Common myeloid progenitor, CD34-positive (primary cell): ENCODE measurements at places on chromosomes 13 and 19.
A peak's percentile ranks its signal among the peaks of the same experiment; 100 is the strongest.

GRCh38 chr19:52542984-52543664 lies 15.7 kb downstream of the ZNF808 start:
- peak; percentile 40 for DNase-seq

- DNase-seq: no peak
Measured at GRCh38 chr13:20561741-20562140, 5.2 kb upstream of the IFT88 start.

DNA sequence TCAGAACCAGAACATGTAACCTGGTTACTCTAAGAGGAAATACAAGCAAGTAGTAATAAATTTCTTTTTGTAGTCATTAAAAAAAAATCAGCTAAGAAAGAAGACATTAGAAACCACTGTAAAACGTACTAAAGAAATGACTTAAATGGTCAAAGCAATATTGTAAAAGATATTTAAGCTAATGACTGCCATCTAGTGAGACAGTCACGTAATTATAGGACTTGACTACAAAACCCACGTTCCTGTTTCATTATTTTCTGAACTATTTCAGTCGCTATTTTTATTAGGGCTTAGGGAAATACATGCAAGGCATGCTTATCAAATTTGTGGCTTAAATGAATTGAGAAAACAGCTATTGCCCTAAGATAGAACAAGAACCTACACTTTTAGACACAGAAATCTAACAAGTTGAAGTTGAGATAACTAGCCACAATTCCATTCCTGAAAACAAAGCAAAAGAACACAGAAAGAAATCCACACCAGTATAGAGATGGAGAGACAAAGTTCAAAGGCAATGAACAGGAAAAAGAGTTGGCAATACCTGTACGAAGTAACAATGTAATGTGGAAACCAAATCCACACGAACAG lies 17.9 kb downstream of the ALG5 start:
- DNase-seq: peak; percentile 66

- DNase-seq: no peak
Measured at GRCh38 chr13:95783747-95784146, 106.8 kb downstream of the DNAJC3 start.

GRCh38 chr13:30034458-30034795 lies 184.0 kb upstream of the UBL3 start:
- no peak for DNase-seq
